ENCODE measurements at places on chromosomes 1 and 21.

- no peak for DNase-seq
These were observed 28.7 kb downstream of the MARK1 start for GRCh38 chr1:220556641-220557040.

DNA sequence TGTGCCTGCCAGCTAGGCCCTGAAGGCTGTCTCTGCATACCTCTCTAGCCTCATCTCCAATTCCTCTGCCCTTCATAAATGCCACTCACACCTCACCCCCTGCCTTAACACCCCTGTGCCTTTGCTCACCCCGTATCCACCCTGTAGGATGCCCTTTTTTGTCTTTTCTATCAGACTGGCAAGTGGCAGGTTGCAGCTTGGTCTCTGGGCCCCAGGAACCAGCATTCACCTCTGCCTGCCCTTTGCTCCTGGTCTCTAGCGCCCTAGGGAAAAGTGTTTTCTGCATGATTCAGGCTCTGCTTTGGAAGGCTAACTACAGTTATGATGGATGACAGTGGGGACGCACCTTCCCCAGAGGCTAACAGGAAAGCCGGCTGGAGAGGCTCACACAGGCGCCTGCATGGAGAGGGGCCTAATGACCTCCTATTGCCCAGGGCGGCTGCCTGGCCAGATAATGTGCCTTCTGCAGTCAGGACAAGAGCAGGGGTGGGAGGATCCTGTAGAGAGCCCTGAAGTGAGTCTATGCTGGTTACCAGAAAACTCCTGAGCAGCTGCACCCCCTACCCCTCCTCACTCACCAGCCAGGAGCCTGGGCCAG lies 11.2 kb downstream of the KANK4 start:
- DNase-seq: no peak

DNA sequence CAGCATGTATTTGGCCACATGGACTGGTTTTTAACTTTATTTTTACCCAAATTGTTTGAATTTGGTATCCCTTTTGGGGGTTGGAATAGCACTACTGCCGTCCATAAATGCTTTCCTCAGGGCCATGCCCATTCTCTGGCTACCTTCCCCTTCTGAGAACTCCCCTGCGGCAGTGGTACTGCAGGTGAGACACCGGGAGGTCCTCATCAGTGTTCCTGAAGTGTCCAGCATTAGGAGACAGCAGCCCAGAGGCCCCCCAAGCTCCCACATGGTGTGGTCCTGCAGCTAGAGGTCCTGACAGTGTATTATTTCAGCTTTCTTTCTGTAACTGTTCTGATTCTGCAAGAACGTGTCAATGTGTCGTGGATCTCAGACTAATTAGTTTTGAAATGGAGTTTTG lies 8.9 kb downstream of the LMO4 start:
- no peak for DNase-seq

- no peak for DNase-seq
These were observed 65.8 kb downstream of the HUNK start for GRCh38 chr21:31938330-31939301.

DNA sequence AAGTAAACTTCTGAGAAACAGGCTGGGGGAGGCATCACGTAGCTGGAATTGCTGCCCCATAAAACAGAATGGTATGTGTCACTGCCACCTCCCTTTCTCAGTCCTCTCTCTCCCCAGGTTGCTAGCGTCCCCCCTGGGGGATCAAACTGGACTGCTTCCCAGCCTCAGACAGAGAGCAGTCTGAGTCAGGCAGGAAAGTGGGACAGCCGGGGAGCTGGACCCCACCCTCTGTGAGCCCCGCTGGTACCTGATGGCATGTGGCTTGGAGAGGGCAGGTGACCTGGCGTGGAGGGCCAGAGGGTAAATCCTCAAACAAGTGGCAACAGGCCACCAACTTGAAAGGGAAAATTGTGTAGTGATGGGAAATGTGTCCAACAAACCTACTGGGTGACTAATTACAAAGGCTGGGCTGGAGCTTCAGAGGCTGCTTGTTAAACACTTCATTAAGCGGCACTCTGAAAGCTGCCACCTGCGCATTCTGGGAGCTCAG lies 1.0 kb upstream of the SFN start:
- DNase-seq: no peak

- no peak for DNase-seq
These were observed 98.4 kb downstream of the MAGI3 start for GRCh38 chr1:113488576-113489177.

GRCh38 chr1:4584449-4584848 lies 70.0 kb upstream of the AJAP1 start:
- DNase-seq: no peak

DNA sequence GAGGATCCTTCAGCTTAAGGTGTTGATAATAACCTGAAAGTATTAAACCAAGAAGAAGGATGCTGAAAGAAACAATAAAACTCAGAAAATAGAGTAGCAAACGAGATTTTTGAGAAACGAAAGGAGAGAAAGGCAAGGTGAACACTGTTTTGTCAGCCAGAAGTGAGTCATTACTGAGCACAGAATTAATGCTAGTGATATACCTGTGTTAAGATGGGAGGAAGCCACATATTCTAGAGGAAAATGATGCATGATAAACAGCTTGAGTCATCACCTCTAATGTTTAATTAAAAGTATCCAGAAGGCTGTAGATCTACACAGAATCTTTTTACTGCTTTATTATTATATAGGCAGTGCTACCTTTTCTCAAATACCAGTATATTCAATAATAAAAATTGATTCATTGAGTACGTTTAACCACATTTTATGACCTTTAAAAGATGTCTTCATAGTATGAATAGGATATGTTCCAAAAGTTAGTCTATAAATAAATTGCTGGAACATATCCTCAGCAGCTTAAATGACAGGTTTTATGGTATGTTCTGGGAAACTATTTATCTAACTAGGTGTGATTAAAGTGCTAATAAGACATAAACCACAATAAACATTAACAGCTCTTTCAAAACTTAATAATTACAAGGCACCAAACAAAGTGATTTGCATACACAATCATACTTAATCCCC lies 10.3 kb downstream of the SH3GLB1 start:
- DNase-seq: no peak

- DNase-seq: no peak
These were observed 3.1 kb downstream of the LRRC40 start for GRCh38 chr1:70202173-70202758.

Measured in fibroblast of the conjunctiva (primary cell).